ENCODE measurements at places on chromosomes 1 and 21.

DNA sequence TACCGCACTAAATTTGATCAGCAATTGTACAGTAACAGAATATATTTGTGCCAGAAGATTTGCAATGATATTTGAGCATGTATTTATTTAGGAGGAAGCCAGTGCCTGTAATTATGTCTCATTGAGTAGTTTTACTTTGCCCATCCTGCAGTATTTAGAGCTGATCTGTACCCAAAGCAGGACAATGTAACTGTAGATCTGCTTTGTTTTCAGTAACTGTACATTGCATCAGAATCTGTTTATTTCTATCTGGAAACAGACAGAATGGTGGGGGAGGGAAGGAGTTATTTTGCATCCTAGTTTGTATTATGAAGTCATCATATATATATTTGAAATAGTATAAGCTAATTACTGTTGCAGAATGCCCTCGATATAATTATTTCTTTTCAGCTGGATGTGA lies 36.2 kb upstream of the LRRC8C start:
- no peak for DNase-seq

- DNase-seq, result no peak
These were observed 31.0 kb upstream of the LHX4 start for GRCh38 chr1:180199018-180199417.

DNA sequence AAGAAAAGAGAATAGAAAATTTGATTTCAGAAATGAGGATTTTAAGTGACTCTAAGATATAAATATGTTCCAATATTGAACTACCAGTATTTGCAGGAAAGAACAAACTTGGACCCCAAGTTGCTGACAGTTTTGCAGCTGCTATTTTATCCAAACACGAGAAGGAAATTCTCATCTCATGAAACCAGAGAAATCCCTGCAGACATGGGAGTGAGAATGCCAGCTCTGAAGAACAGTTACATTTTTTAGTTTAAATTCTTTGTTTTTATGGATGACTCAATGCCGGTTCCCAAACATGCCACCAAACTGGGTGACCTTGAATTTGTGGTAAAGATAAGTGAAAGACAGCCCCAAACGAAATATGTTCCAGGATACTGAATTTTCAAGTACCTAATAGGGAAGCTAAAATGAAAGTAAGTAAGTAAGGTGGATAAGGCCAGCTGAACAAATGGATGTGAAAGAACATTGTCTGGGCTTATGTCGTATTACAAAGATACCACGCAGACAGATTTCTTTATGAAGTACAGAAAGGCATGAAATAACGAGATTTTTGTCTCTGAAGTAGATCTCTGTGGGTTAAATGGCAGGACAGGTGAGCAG lies 19.9 kb downstream of the TLR5 start:
- DNase-seq, result no peak

DNA sequence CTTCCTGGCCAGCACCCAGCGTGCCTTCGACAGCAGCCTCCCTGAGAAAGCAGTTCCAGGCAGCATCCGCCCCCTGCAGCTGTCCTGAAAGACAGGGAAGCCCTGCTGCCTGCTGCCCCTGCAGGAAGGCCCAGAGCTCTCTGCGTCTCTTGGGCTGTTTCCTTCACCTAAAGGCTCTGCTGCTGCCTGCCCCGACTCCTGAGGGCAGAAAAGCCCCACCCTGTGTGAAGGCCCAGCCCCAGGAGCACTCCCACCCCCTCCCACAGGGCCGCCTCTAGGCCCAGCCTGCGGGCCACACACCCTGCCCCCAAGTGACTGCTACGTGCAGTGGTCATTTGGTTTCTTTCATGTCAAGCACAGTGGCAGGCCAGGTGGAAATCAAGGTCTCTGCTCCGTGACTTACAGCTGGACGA lies 12.4 kb downstream of the RIPK4 start:
- DNase-seq, result no peak

- DNase-seq, result no peak
These were observed 110.1 kb upstream of the VAV3 start for GRCh38 chr1:108075055-108075454.

GRCh38 chr1:16091296-16091695 lies 17.8 kb upstream of the FAM131C start:
- DNase-seq, result no peak

DNA sequence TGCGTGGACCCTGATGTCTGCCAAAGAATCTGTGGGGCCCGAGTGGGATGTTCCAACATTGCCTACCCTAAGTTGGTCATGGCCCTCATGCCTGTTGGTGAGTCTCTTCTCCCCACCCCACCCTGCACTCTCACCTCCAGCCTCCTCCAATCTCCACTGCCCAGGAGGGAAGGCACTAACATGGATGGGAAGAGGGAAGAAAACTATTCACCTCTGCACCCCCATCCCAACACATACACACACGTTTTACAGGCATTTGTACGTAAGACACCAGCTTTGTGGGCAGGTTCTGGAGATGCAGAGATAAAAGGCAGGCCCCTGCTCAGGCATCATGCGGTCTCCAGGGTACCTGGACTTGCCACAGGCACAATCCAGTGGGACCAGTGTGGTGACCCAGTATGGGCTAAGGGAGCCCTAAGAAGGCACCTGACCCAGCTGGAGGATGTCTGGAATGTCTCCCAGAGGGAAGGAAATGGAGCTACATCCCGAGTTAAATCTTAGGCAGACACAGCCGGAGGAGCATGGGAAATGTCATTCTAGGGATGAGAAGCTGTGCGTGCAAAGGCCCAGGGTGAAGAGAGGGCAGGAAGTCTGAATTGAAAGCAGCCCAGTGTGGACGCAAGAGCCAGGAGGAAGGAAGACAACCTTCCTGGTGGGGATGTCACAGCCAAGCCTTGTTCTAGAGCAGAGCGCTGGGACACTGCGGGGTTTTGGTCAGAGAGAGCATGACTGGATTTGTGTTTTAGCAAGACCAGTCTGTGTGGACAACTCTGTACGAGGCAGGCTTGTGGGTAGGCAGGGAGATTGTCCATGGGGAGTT lies 11.4 kb downstream of the SLC5A9 start:
- no peak for DNase-seq

DNA sequence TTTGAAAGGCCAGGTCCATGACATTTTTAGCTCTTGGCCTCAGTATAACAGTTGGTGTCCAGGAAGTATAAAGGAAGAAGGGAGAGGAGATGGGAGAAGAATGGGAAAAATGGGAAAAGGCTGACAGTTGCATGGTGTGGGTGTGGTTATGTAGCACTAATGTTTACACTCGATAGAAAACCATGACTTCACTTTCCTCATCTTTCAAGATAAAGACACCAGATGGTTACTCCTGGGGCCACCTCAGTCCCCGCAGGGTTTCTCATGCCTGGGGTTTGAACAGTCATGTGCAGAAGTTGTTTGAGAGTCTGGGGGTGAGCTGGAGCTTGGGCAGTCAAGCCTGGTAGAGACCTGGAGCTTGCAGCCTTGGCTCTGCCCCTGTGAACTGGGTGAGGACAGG lies 7.9 kb downstream of the PGBD2 start:
- DNase-seq, result no peak

GRCh38 chr1:38600286-38600685 lies 259.3 kb downstream of the RRAGC start:
- DNase-seq, result no peak

- no peak for DNase-seq
These were observed 18.0 kb downstream of the SERTAD4 start for GRCh38 chr1:210250665-210250997.

GRCh38 chr1:11525151-11525505 lies 46.2 kb downstream of the DISP3 start:
- no peak for DNase-seq

- peak; percentile 87 for DNase-seq
These were observed at the start of gene PCNX2 for GRCh38 chr1:233295237-233295974. Gene PCNX2, minus strand, starts transcription at chr1:233295725. Its CDS starts 247 bp downstream, at chr1:233295478.

DNA sequence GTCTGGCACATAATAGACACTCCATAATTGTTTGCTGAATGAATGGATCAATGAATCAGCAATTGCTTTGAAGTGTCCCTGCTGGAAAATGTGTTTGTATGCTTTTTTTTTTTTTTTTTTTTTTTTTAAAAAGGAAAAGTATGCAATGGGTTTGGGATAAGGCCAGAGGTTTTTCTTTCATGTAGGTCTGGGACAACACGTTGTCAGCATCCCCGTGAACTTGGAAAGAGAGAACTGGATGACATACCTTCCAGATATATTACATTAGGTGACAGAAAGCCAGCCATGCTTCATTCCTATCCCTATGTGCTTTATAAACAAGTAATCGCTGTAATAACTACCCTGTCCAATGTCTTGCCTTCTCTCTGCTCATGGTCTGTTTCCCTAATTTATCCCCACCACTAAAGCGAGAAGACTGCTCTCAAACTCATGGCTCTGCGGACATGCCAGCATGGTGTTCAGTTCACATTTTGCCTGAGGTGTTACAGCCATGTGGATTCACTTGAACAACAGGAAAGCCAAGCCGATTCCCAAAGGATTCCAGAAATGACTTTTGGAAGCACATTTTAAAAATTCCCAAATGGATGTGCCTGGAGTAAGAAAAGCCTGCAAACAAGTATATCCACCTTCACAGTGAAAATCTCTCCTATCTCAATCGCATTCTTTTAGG lies 34.8 kb upstream of the GREM2 start:
- DNase-seq, result no peak

- no peak for DNase-seq
These were observed 431.0 kb downstream of the DPYD start for GRCh38 chr1:97489834-97490233.

DNA sequence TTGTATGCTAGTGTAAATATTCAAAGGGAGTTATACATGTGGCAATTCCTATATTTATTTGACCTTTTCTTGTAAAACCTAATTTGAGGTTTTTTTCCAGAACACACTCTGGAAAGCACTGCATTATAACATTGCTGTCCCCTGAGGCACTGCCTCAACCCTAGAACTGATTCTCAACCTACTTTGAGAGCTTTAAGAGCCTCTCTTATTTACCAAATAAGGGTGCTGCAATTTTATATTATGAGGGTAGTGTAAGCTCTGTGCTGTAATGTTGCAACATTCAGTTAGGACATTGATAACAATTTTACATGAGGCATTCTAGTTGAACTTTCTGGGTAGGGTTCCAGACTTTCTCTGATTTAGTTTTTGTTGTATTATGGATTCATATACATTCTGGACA lies 302.2 kb upstream of the DEPDC1 start:
- no peak for DNase-seq

DNA sequence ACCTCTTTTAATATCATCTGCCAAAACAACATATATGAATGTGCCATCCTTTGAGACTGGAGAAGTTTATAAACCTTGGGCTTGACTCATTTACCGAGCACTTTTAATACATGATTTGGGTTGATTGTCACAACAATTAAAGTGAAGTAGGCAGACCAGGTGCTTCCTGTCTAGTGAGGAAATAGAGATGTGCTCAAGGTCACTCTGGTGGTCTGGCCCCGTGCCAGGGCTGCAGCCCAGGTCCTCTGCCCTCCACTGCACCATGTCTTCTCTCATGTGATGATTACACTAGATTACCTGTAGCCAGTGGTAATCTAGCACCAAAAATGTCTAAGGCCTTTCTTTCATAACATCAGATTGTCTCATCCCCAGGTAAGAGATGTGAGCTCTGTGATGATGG lies 61.8 kb upstream of the LAMC2 start:
- no peak for DNase-seq

DNA sequence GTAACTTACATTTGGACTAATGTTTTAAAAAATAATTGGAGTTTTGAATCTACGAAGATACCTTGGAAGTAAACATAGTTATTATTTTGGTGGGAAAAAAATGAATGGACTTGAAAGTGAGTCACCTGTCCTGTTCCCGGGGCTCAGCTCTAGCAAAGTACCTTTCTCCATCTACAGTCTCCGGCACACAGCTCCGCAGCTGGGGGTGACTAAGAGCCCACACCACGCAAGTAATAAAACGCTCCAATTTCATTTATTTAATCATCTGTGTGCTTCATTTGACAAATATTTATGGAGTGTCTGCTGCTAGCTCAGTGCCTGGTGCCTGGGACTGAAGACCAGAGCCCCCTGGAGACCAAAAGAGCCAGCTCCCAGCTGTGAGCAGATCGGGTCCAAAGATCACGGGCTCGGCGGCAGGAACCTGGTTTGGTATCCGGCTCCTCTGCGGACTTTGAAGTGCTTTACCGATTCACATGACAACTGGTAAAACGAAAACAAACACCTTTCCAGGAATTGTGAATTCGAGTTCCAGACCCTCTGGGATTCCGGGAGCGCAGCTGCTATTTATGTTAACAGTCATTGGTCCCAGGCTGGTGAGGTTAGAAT lies 1.7 kb upstream of the RIPK4 start:
- peak; percentile 39 for DNase-seq

GRCh38 chr1:108038653-108039236 lies 73.8 kb upstream of the VAV3 start:
- DNase-seq, result no peak

- no peak for DNase-seq
These were observed 68.9 kb downstream of the LRRN2 start for GRCh38 chr1:204616641-204617040.

DNA sequence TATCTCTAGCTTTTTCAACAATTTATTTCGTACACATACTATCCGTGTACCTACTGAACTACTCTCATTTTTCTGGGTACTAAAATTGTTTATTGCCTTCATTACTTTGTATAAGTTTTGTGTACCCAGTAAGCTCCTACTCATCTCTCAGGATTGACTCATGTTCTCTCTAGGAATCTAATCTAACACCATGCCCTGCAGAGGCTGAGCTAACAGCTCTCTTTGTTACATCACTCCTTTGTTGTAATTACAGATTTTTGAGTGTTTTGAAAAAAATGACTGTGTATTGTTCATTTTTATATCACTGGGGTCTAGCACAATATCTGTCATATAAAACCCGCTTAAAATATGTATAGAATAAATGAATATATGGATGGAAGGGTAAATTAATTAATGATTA lies 167.1 kb downstream of the ATP6V1G3 start:
- DNase-seq, result no peak

DNA sequence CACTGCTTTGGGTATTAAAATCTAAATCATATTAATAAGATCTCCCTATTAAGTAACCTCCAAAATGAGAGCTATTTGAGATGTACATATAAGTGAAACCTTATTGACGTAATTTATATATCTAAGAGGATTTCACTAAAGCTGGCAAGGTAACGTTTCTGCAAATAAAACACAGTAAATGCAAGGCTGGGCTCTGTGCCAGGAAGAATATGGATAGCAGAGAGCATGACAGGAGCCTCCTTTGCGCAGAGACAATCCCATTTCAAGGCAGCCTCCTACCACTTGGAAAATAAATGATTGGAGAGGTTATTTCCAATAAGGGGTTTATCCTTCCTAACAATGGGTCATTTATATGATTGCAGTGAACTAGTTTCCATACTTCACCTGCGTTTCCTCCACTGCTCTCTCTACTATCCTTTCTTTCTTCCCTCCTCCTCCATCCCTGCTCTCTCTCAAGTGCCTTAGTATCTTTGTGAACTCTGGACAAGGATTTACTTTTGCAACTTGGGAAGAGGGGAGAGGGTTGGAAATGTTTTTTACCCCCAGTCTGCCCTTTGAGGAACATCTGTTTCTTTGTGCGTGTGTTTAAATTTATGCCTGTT lies 3.0 kb upstream of the NFIA start:
- DNase-seq, result no peak

Data from CD4-positive, alpha-beta T cell (primary cell).